Effector CD8-positive, alpha-beta T cell (primary cell): ENCODE measurements at places on chromosomes 13 and 19.
A peak's percentile ranks its signal among the peaks of the same experiment; 100 is the strongest.

DNA sequence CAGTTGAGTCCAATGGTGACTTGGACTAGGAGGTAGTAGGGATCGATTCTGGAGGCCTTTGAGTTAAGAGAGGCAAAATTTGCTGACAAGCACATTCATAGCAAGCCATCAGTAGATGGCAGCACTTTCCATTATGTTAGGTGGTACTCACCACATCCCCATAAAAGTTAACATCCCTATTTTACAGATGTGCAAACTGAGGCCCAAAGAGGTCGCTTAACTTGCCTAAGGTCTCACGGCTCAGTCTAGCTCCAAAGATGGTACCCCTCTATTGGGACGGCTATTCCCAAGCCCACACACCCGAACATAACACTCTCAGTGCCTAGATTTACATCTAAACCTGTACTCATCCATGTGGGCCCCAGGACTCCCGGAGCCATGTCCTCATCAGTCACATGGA, 21.5 kb upstream of the FOSB start:
- DNase-seq, result no peak

DNA sequence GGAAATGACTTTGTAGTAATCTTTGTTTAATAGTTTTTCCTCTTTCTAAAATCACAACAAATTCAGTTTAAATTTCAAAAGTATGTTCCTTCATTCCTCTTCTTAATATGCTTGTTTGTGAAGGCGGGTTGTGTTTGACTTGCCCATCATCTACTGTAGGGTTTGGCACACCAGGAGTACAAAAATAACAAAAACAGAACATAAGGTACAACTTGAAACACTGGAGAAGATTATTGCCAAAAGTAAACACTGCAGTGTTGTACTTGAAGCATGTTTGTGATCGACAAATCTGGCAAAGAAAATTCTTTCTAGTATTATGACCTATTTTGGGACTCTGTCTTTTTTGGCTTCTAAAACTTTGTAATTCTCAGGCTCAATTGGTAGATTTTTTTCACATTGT, 518.6 kb downstream of the SLITRK5 start:
- DNase-seq, result no peak

- DNase-seq, result no peak
Observed at GRCh38 chr19:18674616-18675015, 8.9 kb upstream of the CRTC1 start.

DNA sequence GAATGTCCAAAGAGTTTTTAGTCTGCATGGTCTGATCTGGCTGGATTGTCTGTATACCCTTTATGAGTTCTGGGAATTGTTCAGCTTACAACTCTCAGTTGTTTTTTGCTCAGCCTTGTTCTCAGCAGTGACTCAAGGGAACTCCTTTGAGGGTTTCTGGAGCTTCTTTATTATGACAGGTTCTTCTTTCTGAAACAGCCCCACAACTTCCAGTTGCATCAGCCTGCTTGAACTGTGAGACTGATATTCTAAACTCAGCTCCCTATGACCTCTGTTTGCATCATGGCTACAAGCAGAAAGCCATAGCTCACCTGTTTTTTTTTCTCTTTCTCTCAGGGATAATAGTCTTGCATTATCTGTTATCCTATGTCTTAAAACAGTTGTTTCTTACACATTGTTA, 85.0 kb downstream of the TDRD3 start:
- DNase-seq, result no peak

DNA sequence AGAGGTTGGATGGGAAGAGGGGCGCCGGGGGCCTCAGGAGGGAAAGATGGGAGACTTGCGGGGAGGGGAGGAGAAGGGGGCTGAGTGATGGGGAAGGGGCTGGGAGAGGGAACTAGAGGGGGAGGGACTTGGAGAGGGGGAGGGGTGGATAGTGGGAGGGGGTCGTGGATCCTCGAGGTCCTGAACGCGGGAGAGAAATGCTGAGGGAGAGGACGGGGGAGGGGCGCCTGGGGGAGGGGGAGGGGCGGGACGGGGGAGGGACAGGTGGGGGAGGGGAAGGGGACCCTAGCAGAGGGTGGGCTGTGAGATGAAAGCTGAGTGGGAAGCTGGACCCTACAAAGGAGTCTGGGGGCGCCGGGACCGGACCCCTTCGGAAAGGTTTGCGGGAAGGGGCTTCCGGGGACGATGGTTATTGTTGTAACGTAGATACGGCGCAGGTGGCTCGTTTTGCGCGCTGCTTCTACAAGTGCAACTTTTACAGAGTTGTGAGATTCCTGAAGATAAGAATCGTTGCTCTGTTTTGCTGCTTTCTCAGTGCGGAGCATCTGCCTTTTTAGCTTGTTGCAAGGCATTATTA, 418 bp downstream of the ZNF444 start:
- DNase-seq, result peak; percentile 28

GRCh38 chr19:7482584-7483439, 6.0 kb downstream of the PEX11G start:
- no peak for DNase-seq

DNA sequence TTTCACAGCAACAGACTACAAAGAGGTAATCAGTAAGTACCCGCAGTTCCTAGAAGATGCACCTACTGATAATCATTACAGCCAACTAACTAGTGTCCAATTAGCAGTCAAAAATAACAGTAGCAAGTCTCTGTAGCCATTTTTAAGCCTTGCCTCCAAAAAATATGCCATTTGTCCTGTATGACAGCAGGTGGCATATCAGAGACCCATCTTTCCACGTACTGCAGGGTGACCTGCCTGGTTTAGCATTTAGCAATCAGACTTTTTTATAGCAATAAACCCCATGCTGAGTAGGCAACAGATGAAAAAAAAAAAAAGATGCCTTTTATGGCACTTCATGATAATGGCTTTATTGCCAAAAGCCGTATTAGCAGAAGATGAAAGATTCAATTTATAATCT, 155.3 kb upstream of the LSM14A start:
- DNase-seq, result no peak

DNA sequence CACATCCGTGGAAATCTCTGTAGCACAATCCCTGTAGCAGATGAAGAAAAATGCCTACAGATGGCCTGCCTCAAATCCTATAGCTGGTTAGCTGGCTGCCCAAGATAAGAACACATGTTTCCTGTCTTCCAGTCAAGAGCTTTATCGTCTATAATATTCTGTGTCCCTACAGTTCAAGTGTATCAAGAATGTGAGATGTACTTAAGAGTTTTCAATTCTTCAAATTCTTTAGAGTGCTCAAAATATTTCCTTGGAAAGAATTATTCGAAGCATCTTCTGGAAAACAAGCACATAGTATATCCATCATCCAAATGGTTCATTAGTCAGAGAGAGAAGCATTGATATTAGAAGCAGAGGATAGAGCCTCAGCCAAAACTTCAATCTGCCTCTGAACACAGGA, 239.8 kb downstream of the COG6 start:
- DNase-seq, result no peak

GRCh38 chr13:71412231-71412630, 454.8 kb downstream of the DACH1 start:
- DNase-seq, result no peak

GRCh38 chr13:101881593-101881992, 429.1 kb downstream of the ITGBL1 start:
- DNase-seq, result no peak

- DNase-seq, result no peak
Observed at GRCh38 chr13:54975676-54976075, 1947.1 kb downstream of the OLFM4 start.

- no peak for DNase-seq
Observed at GRCh38 chr13:48783181-48783630, 129.5 kb downstream of the CYSLTR2 start.

- no peak for DNase-seq
Observed at GRCh38 chr13:50838031-50838430, 5.5 kb downstream of the DLEU7 start.

GRCh38 chr19:40147693-40148347, 43.4 kb upstream of the MAP3K10 start:
- DNase-seq, result no peak

- DNase-seq, result no peak
Observed at GRCh38 chr19:38145623-38146022, 78.4 kb downstream of the DPF1 start.

DNA sequence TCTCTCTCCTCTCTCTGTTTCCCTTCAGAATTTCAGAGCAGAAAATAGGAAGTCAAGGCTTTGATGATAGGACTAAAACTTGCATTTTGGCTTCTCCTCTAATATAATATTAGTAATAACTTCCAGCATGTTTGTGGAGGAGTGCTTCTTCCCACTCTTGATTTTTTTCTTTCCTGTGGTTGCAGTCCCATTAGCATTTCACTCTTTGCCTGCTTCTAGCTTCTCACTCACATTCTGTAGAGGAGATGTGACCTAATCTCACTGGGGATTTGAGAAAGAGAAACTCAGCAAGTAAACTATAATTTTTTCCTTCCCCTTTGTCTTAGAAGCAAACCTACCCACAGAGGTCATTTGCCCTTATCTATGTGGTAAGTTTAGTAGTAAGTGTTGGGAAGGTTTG, 169.4 kb upstream of the HTR2A start:
- DNase-seq, result no peak

GRCh38 chr19:33686687-33687480, 65.1 kb downstream of the CHST8 start:
- DNase-seq, result no peak

DNA sequence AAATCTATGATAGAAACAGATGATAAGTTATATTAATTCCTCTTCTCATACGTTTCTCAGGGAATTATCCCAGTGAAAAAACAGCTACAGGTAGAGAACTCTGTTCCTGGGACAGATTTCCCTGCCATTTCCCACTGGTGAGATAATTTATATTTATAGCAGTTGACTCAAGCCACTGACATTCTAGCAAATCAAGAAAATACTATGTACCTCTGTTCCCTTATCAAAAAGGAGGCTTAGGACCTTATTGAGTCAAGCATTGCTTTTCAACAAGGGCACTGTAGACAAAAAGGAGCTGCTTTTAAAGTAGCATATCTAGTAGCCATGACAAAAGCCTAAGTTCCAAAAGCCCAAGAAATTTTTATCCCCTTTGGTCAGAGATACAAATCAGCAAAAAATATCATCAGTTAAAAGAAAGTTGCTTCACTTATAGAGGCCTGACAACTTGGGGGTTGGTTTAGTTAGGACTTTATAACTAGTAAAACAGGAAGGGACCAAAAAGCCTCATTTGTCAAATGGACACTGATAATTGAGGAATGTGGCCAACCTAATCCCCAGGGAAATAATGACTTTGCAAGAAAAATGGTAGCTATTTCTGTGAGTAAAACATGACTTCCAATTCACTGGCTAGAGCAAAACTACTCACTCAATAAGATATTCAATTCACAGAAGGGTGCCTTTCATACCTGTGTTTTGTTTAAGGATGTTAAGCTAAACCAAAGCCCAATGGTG, 652.5 kb downstream of the SLITRK1 start:
- no peak for DNase-seq

- DNase-seq, result no peak
Observed at GRCh38 chr19:38253788-38254187, 2.4 kb downstream of the PPP1R14A start.

- no peak for DNase-seq
Observed at GRCh38 chr13:34931572-34931971, 10.5 kb upstream of the NBEA start.

- DNase-seq, result no peak
Observed at GRCh38 chr19:29549105-29550070, 23.6 kb downstream of the VSTM2B start.

- DNase-seq, result no peak
Observed at GRCh38 chr19:5536337-5536894, 31.3 kb downstream of the TINCR start.

GRCh38 chr13:43071824-43072223, 48.4 kb downstream of the DNAJC15 start:
- DNase-seq, result no peak

DNA sequence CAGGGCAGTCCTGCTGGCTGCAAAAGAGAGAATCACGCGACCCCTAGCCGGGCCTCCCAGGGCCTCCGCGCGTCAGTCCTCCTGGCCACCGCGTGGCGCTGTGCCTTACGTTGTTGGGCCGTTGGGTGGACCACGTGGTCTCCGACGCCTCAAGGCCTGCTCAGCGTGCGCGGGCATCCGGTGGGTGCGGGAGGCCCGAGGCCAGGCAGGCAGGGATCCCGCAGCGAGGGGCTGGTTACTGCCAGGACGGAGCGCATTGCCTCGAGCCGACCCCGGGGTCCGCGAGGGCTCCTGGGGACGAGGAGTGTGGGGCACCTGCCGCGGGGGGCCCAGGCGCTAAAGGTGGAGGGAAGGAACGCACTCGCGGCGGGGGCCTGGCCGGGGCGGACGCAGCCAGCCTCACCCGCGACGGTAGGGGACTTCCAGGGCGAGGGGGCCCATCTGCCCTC, at the start of gene TDRD12:
Gene TDRD12, plus strand, starts transcription at position 157 of the 449 bp plus-strand sequence. CDS start 306 bp downstream, outside the sequence.
- DNase-seq, result no peak

DNA sequence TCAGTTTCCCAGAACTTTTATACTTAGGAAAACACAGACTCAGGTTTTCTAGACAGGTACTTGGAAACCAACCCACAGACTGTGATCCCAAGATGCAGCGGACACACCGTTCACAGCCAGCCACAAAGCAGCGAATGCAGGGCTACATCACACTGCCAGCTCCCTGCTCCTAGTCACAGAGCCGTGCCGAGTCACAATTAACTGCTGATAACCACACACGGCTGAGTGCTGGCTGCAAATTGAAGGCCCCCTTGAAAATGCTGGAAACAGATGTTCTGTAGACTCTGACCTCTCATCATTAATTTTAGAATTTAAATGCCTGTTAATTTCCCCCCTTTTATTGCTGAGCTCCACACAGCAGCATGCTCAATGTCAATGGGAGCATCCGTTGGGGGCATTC, 78.6 kb upstream of the SIAH3 start:
- DNase-seq, result no peak
